ENCODE measurements at places on chromosomes 2 and 18. TPM values are rescaled to one million over a fixed set of nuclear protein-coding genes. Genes with fewer than 3 reads are reported as not detected.

Gene SLC4A3
- 5.7 TPM for total RNA-seq

Gene COL3A1
- 2,539 TPM for total RNA-seq

Gene CFAP221
- under 0.01 TPM for total RNA-seq

Gene AMER3
- total RNA-seq, result not detected

All from myometrial cell (primary cell).